MV-4-11 (cell line): ENCODE measurements at places on chromosomes 5 and 9.
A peak's percentile ranks its signal among the peaks of the same experiment; 100 is the strongest.

DNA sequence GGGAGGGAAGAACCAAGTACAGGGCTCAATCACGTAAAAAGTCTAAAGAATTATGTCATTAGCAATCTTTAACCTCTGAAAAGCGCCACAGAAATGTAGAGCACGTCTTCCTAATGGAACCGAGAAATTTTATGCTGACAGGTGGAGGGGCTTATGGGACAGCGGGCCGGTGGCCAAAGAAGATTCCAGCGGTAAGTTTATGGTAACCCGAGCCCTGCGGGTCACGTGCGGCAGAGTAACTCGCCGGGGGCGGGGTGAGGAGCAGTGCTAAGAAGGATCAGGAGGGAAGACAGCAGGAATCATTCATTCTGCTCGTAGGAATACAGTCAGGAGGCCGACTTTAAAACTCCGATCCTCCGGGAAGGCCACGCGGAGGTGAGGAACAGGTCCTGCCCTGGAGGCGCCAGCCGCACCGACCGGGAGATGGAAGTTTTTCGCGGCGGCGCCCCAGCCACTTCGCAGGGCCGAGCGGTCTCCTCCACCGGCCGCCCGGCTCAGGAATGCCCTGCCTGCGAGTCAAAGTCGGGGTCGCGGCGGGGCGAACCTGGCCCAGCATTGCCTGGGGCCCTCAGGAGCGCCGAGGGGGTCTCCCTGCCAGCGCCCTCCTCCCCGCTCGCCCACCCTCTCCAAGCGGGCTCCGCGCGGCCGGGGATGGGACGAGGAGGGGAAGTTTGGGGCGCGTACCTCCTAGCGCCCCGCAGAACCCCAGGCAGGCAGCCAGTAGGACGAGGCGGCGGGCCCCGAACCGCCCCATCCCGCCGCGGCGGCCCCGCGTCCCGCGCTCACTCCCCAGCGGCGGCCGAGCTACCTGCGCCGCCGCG, 101.8 kb downstream of the ESM1 start:
- no peak for DNase-seq

DNA sequence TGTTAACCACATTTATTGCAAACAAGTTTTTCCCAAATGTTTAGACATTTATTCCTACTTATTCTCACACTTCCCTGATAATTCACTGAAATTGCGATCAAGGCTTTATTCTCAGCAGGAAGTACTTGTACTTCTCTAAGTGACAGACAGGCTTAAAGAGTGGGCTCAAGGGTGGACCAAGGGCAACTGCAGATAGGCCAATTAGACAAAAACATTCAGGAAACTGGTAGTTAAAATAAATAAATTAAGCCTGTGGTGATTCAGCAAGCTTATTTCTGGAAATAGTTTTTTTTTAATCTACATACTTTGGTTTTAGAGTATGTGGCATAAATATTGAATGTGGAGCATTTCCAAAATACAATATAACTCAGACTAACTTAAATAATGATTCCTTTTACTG, 136.1 kb downstream of the UGCG start:
- DNase-seq, result no peak

DNA sequence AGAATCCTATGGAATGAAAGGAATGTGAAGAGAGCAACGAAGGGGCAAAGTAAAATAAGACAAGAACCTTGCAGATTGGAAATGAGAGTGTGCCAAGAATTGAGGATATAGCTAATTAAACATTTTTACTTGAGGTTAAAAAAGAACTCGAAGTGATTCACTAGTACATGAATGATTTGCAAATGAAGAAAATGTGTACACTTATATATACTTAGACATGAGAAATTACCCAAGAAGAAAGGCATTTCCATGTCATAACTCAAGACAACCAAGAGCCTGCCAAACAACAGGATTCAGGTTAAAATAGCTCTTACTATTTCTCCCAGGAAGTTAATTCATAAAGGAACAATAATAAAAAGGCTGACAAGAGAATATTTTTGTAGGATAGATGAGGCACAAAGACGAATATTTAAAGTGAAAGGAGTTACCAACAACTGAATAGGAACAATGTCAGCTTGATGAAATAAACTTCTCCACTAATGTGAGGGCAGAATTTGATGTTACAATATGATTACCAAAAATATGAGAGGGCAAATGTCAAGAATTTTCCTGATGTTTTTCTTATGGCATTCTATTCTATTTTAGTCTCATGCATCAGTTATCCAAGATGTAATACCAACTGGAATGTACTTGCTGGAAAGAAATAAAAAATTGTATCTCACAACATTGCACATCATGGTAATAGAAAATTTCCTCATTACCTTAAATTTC, 18.9 kb upstream of the NPR3 start:
- DNase-seq, result no peak

- peak; percentile 79 for DNase-seq
Observed at GRCh38 chr9:33446946-33447798, at the start of gene AQP3. Gene AQP3 (minus strand): TSS chr9:33447593. CDS start chr9:33447530, 63 bp downstream.

DNA sequence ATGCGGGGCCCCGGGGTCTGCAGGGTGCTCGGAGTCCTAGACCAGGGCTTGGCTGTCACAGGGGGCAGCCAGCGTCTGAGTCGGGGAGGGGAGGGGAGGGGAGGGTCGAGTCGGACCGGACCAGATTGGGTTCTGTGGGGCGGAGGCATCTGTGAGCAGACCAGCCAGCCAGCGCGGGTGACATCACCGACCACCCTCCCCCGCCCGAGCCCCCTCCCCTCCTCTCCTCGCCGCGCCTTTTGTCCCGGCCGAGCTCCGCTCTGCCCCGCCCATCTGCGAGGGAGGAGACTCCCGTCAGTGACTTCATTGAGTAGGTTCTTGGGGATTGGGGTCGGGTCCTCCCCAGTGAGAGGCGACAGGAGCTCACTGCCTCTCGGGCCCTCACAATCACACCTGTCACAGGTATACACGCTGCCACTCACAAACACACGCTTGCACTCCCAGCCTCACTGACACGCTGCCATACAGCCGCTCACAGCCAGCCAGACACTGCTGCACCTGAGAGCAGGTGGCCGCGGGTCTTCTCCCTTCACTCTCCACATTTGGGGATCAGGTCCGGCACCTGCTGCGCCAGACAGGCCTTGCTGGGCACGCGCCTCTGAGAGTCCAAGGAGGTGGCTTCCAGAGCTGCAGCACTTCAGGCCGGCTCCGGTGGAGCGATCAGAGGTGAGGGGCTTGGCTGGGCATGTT, 546 bp downstream of the DNAJB5 start:
- DNase-seq, result no peak

DNA sequence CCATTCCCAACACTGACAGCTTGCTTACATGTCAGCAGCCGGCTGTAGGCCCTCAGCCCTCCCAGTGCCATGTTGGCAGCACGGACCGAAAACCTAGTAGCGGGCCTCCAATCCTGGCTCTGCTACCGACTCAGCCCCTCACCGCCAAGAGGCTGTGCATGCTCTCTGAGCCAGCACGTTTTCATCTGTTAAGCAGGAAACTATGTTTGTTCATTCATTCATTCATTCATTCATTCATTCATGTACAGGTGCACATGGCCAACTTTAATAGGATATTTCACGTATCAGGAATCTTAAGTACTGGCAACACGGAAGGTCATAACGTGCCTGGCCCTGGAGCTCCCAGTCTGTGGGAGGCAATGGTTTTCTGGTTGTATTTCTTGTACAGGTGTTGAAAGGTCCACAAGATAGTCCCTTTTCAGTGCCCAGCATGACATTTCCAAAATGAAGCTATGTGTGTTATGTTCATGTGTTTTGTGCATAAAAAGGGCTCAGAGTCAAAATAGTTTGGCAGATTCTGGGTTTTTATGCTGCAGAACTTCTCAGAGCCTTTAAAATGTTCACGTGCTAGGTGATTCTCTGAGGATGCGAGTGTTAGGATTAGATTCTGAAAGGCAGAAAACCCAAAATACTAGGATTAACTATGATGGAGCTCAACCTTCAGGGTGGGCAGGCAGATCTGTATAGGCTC, 17.7 kb downstream of the SUSD3 start:
- no peak for DNase-seq

DNA sequence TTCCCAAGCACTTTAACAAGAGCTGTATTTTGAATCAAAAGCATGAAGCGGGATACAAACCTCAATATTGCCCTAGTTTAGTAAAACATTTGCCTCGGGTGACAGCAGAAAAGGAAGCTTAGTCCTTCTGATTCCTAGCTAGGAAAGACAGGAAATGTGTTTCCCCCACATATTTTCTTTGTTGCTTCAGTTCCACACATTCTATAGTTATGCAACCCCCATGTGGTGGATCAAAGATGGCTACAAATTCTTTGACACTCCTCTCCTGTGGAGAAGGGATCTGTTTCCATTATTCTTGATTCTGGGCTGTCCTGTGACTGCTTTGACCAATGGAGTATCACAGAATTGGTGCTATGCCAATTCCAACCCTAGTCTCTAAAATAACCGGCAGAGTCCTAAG, 89.1 kb upstream of the SLC30A5 start:
- DNase-seq, result no peak

DNA sequence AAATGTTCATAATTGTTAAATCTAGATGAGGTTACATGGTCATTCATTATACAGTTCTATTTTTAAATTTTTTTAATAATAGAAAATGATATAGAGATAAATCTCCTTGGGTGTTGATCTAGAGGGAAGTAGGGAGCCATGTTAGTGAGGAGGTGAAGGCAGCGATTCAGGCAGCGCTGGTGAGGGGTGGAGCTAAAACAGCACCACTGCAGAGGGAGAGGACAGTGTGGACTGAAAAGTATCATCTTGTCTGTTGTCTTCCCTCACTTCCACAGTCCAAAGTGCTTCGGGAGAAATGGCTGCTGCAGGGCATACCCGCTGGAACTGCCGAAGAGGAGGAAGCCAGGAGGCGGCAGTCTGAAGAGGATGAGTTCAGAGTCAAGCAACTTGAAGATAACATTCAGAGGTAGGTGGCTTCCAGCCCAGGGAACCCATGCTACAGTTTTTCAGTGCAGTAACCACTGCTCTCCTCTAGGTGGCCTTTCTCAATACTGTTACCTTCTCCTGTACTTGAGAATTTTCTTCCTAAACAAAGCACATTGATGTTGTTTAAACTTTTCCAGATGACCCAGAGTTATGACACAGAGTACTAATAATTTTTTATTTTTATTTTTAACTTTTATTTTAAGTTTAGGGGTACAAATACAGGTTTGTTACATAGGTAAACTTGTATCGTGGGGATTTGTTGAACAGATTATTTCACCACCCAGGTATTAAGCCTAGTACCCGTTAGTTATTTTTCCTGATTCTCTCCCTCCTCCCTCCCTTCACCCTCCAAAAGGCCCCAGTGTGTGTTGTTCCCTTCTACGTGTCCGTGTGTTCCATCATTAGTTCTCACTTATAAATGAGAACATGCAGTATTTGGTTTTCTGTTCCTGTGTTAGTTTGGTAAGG, 100.5 kb downstream of the PALM2AKAP2 start:
- DNase-seq, result no peak

GRCh38 chr9:22060831-22061383, 51.8 kb upstream of the CDKN2B start:
- no peak for DNase-seq

GRCh38 chr9:116450378-116451139, 236.5 kb upstream of the TRIM32 start:
- DNase-seq, result peak; percentile 64

GRCh38 chr9:20838218-20838617, 154.2 kb downstream of the FOCAD start:
- DNase-seq, result no peak

DNA sequence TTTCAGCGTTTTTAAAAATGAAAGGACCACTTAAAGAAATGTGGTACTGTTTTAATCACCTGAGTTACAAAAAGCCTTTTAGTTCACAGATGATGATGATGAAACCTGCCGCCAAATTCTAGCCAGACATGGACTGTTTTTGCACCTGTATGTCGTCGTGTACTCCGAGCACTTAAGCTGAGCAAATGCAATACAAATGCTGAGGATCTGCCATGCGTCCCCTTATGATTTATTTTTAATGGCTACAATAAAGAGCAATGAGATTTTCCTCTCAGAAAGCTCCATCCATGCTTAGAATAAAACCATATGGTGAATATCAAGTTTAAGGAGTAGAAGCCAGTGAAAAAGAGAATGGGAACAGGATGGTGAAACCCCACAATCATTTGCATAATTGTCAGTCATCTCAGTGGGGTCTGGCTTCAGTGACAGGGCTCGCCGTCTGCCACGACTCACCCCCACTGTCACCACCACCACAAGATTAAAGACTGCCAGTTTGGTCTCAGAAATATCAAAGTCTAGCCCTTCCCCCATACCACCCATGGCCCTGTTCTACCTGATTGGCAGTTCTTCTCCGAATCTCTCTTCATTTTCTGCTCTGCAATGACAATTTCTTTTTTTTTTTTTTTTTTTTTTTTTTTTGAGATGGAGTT, 159.9 kb downstream of the GOLPH3 start:
- peak; percentile 18 for DNase-seq

DNA sequence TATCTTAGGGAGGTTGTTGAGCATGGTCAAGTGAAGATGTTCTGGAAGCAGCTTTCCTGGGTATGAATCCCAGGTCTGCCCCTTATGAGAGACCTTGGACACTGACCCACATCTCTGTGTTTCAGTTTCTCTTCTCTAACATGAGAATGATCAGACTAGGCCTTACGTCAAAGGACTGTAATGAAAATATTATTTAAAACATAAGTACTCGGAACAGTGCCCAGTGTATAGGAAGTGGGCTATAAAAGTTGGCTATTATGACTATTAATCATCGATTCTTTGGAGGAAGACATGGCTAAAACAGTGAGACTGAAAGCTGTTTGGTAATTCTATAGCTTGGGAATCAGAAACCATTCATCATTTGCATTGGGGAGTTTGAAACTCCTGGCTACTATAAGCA, 65.3 kb upstream of the MYO10 start:
- no peak for DNase-seq

DNA sequence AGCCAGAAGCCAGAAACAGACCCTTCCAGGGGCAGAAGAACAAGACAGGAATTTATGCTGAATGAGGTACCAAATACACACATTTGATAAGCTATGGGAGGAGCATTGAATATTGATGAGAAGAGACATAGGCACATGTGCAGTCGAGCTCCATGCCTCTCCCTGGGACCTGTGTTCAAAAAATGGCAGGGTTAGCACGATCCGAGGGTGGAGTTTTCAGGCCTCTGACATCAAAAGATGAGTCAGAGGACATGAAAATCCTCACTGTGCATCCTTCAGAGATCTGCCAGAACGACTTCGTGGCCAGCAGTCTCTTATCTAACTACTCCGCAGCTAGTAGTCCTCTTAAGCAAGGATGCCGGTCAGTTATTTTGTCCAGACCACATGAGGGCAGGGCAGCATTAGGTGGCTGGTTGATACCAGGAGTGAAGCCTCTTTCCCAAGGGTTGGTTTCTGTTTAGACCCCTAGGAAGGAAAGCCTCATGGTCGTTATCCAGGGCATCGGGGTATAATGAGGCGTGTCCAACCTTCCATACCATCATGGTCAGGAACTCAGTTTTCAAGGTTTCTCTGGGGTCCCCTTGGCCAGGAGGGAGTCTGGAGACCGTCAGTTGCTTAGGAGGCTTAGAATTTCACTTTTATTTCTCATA, 11.6 kb upstream of the CMBL start:
- no peak for DNase-seq

DNA sequence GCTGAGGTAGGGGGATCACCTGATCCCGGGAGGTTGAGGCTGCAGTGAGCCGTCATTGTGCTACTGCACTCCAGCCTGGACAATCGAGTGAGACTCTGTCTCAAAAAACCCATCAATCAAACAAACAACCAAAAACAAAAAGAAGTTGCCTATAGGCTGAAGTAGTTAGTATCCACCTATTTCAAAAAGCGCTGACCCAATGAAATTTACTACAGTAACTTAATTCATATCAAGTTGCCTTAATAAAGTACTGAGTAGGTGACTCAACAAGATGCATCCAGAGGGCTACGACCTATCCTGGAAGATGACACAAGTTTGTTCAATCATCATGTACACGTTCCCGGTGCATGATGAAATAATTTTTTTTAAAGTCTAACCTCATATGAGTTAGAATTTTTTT, 648.6 kb upstream of the DMAC1 start:
- no peak for DNase-seq

- DNase-seq, result no peak
Observed at GRCh38 chr9:126388964-126389708, 62.5 kb downstream of the MVB12B start.
